HFFc6 (cell line): ENCODE measurements at places on chromosomes 12 and 14. TPM values are rescaled to one million over a fixed set of nuclear protein-coding genes. Genes with fewer than 3 reads are reported as not detected.

Gene TPH2
- not detected in 3 replicates for total RNA-seq

Gene INHBC
- not detected in 3 replicates for total RNA-seq

- no peak overlapping the region for H3K4me3 ChIP-seq
- no peak overlapping the region for H3K27ac ChIP-seq
- no peaks in the 10 kb centered on the region for H3K27me3 ChIP-seq
- DNase-seq, result peak; percentile 32
- H3K36me3 ChIP-seq, result peaks cover 14% of the 10 kb centered on the region
Observed at GRCh38 chr14:37985826-37986470, 221.8 kb upstream of the SSTR1 start.

GRCh38 chr14:104723651-104724406 lies at the start of gene ADSS1:
Gene ADSS1 (plus strand): TSS chr14:104724229. CDS start chr14:104724271, 42 bp downstream.
- DNase-seq, result no peak
- peak within 1 kb of the TSS; percentile 57 for H3K4me3 ChIP-seq
- peaks cover 13% of the 10 kb centered on the region for H3K4me1 ChIP-seq
- H3K27ac ChIP-seq, result no peak within 1 kb of the TSS
- peaks cover 20% of the 10 kb centered on the region for H3K27me3 ChIP-seq

GRCh38 chr14:53963320-53964227 lies 6.9 kb upstream of the BMP4 start:
- DNase-seq, result no peak
- H3K27ac ChIP-seq, result no peak overlapping the region; the same call in 1 of the 2 replicates
- no peaks in the 10 kb centered on the region for H3K36me3 ChIP-seq
- peaks cover 16% of the 10 kb centered on the region for H3K27me3 ChIP-seq
- H3K4me3 ChIP-seq, result peak overlapping the region; percentile 46; the same call in 1 of the 2 replicates
- peaks cover 13% of the 10 kb centered on the region; the same call in 1 of the 2 replicates for H3K4me1 ChIP-seq

DNA sequence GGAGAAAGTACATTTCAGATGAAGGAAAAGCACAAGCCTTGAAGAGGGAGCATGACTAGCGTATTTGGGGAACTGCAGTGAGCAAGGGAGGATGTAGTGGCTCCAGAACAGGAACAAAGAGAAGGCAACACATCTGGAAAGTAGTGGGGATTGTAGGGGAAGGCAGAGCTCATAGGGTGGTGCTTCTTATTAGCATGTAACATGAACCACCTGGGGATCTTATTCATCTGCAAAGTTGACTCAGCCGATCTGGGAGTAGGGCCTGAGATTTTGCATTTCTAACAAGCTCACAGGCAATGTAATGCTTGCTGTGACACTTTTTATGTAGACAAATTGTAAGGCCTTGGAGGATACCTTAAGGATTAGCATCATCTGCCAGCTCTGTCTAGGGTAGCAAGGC lies 447.3 kb downstream of the NELL2 start:
- no peak overlapping the region for H3K4me3 ChIP-seq
- H3K4me1 ChIP-seq, result no peaks in the 10 kb centered on the region
- H3K27me3 ChIP-seq, result no peaks in the 10 kb centered on the region
- H3K27ac ChIP-seq, result no peak overlapping the region
- DNase-seq, result no peak
- no peaks in the 10 kb centered on the region for H3K36me3 ChIP-seq
